ENCODE measurements at places on chromosomes 6 and 20. TPM values are rescaled to one million over a fixed set of nuclear protein-coding genes. Genes with fewer than 3 reads are reported as not detected.

Gene PPIL6
- 0.60 TPM for polyA plus RNA-seq

Gene DZANK1
- 4.2 TPM for polyA plus RNA-seq

Gene KIF6
- not detected for polyA plus RNA-seq

Gene ZBP1
- 5.3 TPM for polyA plus RNA-seq

Gene COL21A1
- 1.9 TPM for polyA plus RNA-seq

Gene ADGB
- polyA plus RNA-seq: not detected

Gene KCNB1
- 2.5 TPM for polyA plus RNA-seq

Gene DEF6
- 4.2 TPM for polyA plus RNA-seq

Gene ENPP1
- 1.2 TPM for polyA plus RNA-seq

Gene HUS1B
- polyA plus RNA-seq: 0.36 TPM

Gene RNF182
- polyA plus RNA-seq: not detected

Gene MDFI
- 4.2 TPM for polyA plus RNA-seq

Gene RRAGD
- 2.8 TPM for polyA plus RNA-seq
